ENCODE measurements at places on chromosomes 13 and 19.

DNA sequence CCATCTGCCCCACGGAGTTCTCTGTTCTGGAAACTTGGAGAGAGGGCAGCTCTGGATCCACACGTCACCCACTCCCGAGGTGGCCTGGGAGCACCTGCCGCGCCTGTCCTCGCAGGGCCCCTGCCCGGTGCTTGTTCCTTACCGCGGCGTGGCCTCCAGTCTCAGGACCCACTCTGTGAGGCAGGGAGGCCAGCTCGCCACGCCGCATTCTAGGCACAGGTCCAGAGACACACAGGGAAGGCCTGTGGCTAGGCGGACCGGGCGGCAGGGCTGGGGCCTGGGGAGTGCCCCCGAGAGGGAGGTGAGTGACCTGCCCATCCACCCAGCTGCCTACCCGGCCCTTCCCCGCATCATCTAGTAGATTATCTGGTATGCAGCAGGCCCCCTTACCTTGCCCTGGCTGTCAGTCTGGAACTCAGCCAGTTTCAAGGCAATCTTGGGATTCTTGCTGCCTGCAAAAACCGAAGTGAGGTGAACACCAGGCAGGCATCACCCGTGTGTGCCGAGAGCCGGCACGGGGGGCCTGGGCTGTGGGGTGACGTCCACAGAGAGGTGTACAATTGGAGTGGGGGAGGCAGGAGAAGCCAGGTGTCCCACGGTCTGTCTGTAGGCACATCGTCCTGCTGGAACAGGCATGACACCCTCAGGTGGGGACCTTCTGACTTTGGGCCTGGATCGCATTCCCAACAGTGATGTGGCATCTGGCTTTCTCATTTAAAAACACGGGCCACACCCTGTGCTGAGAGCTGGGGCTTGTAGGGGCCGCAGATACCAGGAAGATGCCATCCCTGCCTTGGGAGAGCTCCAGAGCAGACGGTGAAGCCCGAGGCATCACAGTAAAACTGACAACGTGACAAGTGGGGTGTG, 23.6 kb downstream of the DPP9 start:
- no peak for DNase-seq

- DNase-seq = no peak
Measured at GRCh38 chr13:51151463-51151862, 40.4 kb upstream of the C13orf42 start.

DNA sequence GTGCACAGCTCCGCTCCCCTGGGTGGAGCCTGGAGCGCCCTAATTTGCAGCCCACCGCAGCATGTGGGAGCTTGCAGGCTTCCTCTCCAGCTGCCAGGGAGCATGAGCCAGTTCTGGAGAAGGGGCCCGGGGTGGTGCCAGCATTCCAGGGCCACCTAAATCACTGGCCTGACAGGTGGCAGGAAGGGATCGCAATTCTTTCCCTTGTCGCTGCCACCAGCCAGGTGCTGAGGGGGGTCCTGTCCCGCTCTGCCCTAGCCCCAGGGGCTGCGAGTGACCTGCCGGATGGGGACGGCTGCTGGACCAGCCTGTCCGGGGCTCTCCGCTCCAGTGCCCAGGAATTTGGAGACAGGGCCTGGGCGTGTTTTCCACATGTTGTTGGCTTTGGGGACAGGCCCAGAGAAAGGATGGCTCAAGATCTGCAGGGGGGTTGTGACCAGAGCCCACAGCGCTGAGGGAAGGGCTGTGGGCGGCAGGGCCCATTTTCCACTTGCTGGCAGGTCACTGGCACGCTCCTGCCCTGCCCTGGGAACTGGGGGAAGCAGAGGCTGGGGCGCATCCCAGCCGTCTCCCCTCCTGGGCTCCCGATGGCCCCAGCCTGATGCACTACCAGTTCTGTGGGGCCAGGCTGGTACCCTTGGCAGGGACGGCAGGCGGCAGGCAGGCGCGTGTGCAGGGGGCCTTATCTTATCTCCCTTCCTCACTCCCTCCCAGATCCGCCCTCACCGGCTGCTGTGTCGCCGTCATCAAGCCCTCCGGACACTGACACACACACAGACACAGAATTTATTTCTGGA, 9.5 kb downstream of the NDUFA11 start:
- no peak for DNase-seq

GRCh38 chr19:294341-294945, 3.2 kb upstream of the PLPP2 start:
- no peak for DNase-seq

DNA sequence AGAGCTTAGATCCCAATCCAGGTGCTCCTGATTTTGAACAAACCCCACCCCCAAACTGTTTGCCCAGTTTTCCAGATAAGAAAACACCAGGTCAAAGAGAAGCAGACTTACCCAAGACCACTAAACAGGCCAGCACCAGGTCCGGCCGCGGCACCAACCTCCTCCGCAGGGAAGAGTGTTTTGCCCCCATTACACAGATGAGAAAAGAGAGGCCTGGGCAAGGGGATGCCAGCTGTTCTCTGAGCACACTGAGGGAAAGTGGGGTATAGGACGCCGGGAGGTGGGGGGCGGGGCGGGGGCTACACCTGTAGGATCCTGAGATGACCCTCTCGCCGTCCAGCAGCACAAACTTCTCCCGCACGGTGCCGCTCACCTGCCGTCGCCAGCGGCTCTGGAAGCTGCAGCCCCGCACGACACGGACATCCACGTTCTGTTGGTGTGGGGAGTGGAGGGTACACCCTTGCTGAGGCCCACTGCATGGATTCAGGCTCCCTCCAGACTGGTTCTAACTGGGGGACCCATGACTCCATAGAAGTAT, 3.1 kb downstream of the SPACA4 start:
- DNase-seq = no peak

DNA sequence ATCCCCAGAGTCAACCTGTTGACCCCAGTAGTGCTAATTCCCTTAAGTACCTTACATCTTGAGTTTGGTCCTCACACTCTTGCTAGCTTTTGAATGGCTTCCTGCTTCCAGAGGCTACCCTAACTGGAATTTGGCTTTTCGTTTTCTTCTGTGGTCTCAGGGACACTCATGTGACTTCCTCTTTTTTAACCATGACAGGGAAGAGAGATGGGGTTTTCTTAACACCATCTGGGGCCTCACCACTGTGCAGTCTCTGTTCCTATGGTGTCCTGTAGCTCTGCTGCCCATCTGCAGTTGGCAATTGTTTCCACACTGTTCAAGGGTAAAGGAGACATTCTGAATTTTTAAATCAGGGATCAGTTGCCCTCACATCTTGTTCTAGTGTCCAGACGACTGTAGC, 66.7 kb downstream of the SLC10A2 start:
- no peak for DNase-seq

DNA sequence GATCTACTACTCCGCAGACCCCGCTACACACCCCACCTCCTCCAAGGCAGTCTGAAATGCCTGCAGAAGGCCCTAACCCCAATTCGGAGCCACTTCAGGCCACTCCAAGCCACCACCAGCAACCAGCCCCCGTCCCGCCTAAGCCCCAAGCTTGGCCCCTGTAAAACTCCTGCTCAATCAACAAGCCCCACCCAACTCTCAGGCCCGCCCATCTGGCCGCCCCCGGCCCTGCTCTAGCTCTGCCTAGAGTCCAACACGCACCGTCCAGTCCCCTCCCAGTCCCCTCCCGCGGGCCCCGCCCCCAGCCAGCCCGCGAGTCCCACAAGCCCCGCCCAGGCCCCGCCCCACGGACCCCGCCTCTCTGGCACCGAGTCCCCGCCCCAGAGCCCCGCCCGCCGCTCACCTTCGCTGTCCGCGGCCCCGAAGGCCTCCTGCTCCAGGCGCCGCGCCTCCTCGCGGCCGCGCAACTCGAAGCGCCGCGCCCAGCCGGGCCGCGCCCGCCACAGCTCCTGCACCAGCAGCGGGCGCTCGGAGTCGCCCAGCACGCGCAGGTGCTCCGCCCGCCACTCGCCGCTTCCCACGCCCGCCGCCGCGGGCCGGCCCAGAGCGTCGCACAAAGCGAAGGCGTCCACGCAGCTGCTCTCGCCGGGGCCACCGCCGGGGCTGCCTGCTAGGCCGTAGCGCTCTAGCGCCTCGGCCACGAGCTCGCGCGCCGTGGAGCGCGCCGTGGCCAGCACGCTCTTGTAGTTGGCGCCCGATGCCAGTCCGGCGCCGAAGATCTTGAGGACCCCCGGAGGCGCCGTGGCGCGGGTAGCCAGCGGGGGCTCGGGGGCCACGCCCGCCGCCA, 1.6 kb downstream of the RASIP1 start:
- DNase-seq = peak; percentile 94

DNA sequence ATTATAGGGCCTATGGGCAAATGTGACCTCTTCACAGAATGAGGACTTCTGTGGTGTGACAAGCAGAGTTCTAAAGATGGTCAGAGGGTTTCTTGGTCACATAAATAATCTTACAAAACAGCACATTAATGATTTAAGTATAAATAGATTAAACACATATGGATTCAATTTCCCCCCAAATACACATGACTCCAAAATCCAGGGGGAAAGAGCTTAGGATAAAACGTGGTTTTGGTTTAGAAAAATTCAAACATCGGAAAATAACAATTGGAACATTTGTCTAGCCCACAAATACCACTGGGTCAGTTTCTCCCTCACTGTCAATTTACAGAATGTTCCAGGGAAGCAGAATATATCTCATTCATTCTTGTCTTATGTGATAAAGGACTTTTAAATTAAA, 283.1 kb downstream of the COG6 start:
- DNase-seq = no peak

GRCh38 chr19:937259-937694, 11.4 kb downstream of the ARID3A start:
- peak; percentile 62 for DNase-seq
